ENCODE measurements at places on chromosomes 3 and 15.

DNA sequence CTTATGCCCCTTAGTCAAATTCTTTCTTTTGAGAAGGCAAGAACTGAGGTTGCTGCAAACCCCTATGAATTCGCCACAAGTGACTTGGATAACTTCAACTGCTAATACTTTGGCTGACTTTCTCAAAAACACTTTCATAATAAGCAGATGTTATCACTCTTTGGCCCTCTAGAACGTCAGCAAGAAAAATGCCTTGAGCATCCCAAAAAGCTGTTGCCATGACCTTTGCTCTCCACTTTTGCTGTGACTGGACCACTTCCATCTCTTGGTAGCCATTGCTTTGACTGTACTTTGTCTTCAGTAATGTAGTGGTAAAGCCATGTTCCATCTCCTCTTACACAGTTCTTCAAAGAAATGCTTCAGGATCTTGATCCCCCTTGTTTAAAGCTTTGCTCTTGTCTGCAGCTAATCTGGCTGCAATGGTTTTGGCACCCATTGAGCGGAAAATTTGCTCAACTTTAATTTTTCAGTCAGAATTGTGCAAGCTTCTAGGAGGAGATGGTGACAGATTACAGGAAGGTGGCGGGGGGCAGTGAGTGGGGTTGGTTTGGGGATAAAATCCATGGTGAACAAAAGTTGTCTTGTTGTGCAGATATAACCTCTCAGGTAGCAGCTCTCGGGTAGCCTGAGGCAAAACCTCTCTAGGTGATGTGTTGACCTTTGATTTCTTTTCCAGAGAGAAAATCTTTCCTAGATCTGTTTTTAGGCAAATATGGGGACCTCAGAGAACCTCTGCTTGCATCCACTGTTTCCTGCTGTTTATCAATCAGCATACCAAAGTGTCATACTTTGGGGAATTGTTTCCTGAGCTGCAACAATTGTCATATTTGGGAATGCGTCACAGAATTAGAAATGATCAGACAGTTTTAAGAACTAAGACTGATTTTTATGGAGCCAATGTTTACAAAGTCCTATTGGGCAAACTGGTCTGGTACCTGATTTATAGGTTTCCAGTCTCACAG, 83.6 kb downstream of the CCR1 start:
- DNase-seq, result peak; percentile 10

DNA sequence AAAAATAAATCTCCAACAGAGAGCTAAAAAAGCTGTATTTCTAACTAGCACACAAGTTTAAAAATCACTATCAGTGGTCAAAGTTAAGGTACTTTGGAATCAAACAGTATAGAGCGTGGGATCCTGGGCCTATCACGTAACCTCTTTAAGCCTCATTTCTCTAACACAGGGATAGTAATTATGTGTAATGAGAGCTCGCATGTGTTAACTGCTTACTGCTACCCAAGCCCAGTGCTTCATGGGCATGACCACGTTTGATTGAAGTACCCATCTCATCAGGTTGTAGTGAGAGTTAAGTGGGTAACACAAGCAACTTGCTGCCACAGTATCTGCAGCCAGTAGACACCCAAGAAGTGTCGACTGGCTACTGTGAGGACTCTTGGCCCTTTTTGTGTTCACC, 28.2 kb upstream of the NOX5 start:
- DNase-seq, result no peak

GRCh38 chr3:9231471-9231870, 18.0 kb downstream of the SRGAP3 start:
- no peak for DNase-seq

DNA sequence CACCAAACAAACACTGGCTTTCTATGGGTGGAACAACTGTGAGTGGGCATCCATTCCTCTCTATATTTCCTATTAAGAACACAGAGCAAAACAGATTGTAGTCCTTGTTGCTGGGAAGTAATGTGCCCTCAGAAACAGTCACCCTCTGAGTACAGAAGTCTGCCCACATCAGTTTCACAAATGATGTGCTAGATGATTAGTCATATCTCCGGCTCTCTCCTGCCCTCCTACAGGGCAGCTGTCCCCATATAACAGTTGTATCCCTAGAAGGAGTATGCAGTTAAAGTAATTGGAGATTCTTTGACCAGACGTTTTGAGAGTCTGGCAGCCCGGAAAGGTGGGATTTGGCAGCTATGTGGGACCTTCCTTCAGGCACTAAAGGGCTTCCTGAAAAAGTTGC, 159.9 kb downstream of the APBA2 start:
- DNase-seq, result peak; percentile 31

- no peak for DNase-seq
Measured at GRCh38 chr3:155418407-155418806, 124.9 kb upstream of the STRIT1 start.

DNA sequence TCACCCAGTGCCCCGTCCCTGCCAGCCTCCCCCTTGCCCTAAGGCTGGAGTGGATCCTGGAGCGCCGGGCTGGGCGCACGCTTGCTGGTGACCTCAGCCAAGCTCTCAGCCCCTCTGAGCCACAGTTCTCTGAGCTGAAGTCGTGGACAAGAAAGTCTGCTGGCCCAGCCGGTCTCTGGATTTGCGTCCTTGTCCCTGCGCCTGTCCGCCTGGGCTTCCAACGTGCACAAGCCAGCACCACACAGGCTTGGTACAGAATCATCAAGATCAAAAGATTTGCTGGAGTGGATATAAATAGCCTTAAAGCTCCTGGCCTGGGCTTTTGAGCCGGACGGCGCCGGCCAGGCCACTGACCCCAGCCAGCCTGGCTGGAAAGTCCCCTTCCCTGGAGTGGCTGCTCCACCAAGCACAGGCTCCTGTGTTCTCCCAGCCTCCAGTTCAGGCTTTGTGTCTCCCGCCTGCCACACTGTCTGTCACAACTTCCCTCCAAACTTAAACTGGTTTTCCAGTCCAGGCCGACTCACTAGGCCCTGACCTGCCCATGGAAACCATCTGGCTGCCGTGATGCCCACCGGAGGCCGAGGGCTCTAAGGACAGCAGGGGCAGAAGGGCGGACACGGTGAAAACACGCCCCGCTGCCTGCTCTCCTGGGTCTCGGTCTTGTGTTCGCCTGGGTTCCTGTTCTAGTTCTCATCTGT, 156.2 kb downstream of the NUP210 start:
- no peak for DNase-seq

GRCh38 chr3:106068381-106068780, 199.6 kb upstream of the CBLB start:
- no peak for DNase-seq

DNA sequence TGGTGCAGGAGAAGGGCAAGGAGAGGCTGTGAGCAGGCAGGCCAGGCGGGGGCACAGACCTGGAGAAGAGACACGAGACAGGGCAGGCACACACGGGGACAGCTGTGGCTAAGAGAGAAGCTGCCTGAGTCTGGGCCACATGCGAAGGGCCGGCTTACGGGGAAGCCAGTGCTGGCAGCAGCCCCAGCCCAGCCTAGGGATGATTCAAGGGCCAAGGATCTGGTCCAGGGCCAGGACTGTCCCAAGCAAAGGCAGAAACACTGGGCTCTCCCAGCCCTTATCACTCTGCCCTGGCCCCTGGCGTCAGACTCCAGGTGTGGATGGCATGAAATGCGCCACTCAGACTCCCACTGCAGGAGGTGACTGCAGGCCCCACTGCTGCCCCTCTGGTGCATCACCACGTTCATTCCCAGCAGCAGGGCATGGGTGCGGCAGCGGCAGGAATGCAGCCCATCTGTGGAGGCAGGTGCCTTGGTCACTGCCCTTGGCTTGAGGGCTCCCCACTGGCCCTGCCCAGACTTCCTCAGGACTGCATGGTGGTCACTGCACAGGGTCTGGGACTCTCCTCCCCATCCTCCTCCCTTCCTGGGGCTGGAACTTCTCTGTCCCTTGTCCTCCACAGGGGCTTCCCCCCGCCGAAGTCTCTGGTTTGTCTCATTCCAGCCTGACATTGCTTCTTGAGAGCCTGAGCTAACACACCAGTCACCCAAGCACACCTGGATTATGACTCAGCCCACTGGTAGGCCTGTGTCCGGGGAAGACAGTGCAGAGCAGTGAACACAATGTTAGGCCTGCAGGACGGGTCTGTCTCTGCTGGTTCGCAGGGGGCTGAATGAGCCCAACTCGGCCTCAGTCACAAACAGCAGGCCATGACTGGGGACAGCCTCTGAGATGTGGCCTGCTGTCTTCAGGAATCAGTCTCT, 69.3 kb downstream of the TBC1D2B start:
- DNase-seq, result peak; percentile 27

- no peak for DNase-seq
Measured at GRCh38 chr3:59391131-59391530, 341.3 kb upstream of the CFAP20DC start.

- DNase-seq, result no peak
Measured at GRCh38 chr3:108159865-108160264, 62.4 kb downstream of the IFT57 start.

GRCh38 chr3:4750306-4750968, 228.8 kb upstream of the BHLHE40 start:
- DNase-seq, result peak; percentile 61

GRCh38 chr3:12312010-12312409, 23.1 kb downstream of the PPARG start:
- no peak for DNase-seq

- no peak for DNase-seq
Measured at GRCh38 chr3:145798696-145799537, 362.1 kb downstream of the PLOD2 start.

DNA sequence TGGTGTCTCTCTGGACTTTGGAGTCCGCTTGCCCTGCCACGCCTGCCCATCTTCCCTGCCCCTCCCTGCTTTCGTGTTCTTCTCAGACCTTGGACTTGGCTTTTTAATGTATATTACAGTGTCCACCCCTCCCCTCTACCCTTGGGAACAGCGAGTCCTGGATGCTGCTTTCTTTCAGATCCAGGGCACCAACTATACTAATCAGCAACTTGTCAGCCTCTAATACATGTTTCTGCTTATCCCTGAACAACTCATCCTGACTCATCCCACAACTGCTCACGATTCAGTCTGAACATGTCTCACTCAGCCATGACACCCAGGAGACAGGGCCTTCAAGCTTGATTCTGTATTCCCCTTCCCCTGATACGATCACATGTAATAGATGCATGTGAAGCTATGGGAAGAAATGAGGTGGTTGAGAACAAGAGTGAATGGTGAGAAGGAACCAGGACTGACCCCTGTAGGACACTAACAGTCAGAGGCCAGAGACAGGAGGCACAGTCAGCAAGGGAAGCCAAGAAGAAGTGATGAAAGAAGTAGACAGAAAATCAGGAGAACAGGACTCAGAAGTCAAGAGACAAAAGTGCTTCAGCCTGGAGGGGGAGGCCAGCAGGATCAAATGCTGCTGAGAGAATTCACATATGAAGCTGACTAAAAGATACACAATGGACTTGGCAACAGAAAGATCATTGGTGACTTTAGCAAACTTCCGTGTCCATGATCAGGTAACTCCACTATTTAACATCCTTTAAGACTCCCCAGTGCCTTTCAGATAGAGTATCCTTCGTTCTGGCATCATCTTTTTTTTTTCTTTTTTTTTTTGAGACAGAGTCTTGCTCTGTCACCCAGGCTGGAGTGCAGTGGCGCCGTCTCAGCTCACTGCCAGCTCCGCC, 35.4 kb downstream of the BCL2L10 start:
- DNase-seq, result no peak

- no peak for DNase-seq
Measured at GRCh38 chr3:194886836-194887235, 201.2 kb downstream of the FAM43A start.

GRCh38 chr15:97143592-97144376, 813.3 kb downstream of the NR2F2 start:
- no peak for DNase-seq

GRCh38 chr3:132645058-132645457, 14.6 kb downstream of the ACAD11 start:
- DNase-seq, result no peak

GRCh38 chr15:96058103-96058851, 272.2 kb upstream of the NR2F2 start:
- DNase-seq, result no peak

DNA sequence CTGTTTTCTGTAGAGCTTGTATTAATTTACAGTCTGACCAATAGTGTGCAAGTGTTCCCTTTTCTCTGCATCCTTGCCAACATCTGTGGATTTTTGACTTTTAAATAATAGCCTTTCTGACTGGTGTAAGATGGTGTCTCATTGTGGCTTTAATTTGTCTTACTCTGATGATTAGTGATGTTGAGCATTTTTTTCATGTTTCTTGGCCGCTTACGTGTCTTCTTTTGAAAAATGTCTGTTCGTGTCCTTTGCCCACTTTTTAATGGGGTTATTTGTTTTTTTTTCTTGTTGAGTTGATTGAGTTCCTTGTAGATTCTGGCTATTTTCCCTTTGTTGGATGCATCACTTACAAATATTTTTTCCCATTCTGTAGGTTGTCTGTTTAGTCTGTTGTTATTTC, 7.6 kb upstream of the ACOX2 start:
- no peak for DNase-seq

GRCh38 chr3:106161246-106161645, 292.4 kb upstream of the CBLB start:
- DNase-seq, result no peak

DNA sequence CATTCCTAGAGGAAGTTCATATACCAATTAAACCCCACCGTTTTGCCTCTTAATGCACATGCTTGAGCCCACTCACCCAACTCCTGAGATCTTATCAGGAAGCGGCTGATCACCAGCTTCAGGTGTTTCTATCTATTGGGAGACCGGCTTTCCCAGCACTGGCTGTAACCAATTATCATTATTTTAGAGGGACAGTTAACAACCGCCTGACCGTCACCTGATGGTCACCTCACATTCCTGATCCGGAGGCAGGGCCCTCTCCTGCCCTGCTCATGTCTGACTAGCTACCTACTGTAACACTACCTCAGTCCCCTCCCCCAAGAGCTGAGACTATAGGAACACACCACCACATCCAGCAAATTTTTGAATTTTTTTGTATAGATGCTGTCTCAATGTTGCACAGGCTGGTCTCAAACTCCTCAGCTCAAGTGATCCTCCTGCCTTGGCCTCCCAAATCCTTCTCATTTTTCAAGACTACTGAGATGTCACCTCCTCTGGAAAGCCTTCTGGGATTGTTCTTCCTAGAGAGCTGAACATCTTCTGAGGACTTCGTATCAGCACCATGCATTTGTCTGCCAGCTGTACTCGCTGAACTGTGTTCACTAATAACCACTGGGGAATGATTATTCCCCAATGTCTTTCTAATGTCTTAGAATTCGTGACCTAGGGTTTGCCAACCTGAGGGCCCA, 84.8 kb downstream of the LSM3 start:
- no peak for DNase-seq
